Activated CD8-positive, alpha-beta T cell treated with anti-CD3 and anti-CD28 coated beads, Interleukin-2, amount 10 ng/mL, durations not matched to agents 7 days and 5 days (primary cell): ENCODE measurements at places on chromosomes 3 and 15. TPM values are rescaled to one million over a fixed set of nuclear protein-coding genes. Genes with fewer than 3 reads are reported as not detected.

The MUSTN1 gene
- 1.5 TPM for total RNA-seq

GRCh38 chr3:16998236-16998923 lies 113.6 kb downstream of the PLCL2 start:
- no peak for DNase-seq

The PRICKLE2 gene
- not detected for total RNA-seq

DNA sequence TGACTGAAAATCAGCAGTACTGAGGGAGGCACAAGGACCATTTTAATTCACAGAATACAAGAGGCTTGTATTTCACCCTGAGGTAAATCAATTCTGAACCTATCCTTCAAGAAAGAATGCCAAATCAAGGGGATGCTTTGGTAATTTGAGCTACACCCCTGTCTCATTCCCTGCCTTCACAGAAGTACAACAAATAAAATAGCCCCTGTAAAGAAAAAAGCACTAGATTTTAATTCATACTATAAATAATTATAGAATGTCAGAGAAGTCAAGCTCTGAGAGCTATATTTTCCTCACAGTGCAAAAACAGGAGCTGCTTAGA lies 249.0 kb downstream of the ISL2 start:
- no peak for DNase-seq

DNA sequence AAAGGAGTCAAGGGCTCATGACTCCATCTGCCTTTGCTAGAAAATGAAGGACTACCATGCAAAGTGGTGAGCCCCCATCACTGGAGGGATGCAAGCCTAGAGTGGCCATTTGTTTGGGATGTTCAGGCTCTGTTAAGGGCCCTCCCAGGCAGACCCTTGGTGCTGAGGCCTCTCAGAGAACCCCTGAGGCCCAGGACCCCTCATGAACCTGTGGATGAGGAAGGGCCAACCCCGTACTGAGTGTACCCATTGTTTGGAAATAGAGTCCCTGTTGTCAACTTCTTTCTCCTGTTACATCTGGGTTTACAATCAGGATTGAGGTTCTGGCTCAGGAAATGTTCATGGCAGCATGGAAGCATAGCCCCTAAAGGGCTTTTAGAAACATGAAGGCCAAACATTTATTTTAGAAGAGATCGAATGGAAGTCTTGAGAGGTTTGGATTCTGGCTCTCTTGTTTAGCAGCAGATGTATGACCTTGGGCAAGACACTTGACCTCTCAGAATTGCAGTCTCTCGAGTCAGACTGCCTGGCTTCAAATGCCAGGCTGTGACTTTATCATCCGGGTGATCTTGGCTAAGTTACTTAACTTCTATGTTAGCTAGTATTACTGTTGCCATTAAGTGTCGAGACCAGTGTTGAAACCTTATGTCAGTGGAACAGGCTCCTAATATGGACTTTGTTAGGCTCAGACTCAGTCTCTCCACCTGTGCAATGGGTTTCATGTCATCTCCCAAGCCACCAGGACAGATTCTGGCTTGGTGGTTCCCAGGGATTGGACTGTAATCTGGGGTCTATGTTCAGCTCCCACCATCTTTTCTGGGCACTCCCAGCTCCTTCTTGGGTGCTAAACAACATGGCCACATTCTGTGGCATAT lies 12.4 kb downstream of the ITGA11 start:
- DNase-seq, result no peak

GRCh38 chr3:140588558-140588957 lies 89.3 kb upstream of the TRIM42 start:
- DNase-seq, result no peak
